Hepatic stellate cell (primary cell): ENCODE measurements at places on chromosomes 3 and 15.

DNA sequence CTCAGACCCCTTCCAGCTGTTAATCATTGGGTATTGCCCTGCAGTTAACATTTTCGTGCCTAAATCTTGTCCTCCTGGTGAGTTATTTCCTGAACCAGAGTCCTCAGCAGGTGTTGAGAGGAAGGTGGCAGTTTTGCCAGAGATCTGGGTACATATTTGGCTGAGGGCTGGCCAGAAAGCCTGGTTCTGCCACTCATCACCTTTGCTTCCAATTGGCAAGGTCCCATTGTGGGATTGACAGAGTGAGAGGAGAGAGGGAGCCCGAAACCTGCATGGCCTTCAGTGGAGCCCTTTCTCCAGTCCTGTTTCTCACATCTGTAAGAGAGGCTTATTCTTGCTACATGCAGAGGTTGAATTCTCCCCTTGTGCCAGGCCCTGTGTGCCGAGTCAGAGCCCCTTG lies 8.9 kb upstream of the TKT start:
- DNase-seq: no peak

- DNase-seq: no peak
Measured at GRCh38 chr3:111454551-111454950, 87.4 kb upstream of the CD96 start.

GRCh38 chr3:188553569-188553968 lies 399.6 kb downstream of the LPP start:
- DNase-seq: no peak

DNA sequence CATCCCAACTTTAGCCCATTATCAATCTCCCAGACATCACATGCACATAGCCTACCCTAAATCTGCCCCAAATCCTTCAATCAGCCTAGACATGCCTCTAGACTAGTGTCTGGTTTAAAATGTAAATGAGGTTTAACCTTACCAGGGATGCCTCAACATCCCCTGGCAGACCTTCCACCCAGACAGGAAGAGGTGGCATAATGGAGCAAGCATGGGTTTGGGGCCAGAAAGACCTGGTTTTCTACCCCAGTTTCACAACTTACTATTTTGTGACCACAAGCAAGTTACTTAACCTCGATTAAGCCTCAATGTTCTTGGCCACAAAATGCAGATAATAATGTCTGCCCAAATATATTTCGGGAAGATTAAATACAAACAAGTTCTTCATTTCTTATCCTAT lies 28.3 kb upstream of the THBS1 start:
- DNase-seq: no peak

- DNase-seq: peak; percentile 47
Measured at GRCh38 chr3:10981961-10982360, 10.6 kb upstream of the SLC6A1 start.

DNA sequence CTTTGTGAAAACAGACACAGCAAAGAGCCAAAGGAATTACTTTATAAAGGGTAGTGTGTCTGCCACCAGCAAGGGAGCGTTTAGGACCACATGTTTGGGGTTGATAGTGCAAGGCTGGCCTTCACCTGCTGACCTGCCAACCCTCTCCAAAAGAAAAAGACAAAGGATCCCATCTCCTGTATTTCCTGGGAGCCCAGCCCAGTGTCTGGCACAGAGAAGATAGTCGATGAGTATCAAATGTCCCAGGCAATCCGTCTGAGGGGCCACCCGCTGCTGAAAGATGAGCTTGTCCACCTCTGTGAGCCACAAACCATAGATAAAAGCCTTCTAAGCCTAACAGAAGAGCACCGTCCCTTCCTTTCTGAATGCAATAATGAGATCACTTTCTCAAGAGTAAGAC lies 154.8 kb upstream of the CTNNB1 start:
- no peak for DNase-seq

DNA sequence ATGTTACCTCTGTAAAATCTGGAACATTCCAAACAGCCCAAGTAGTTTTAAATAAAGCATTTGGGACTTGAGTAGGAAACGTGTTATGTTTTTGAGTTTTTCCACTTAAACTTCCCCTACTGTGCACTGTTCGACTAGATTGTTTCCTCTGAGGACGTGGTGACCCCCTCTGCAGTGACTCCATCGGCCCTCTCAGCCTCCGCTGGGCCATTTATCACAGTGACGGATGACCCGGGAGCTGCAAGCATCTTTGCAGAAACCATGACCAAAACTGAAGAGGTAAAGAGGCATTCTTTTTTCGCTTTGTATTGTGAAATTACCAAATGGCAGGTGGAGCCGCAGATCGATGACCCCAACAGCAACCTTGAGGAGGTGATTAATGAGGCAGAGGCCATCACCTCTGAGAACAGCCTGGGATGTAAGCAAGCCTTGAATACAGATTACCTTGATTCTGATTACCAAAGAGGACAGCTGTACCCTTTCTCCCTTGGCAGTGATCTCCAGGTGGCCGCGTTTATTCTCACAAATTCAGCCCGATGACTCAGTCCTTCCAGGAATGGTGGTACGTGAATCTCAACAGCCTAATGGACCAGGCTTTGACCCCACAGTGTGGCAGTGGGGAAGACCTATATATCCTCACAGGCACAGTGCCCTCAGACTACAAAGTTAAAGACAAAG lies 79.1 kb upstream of the FAN1 start:
- DNase-seq: no peak

DNA sequence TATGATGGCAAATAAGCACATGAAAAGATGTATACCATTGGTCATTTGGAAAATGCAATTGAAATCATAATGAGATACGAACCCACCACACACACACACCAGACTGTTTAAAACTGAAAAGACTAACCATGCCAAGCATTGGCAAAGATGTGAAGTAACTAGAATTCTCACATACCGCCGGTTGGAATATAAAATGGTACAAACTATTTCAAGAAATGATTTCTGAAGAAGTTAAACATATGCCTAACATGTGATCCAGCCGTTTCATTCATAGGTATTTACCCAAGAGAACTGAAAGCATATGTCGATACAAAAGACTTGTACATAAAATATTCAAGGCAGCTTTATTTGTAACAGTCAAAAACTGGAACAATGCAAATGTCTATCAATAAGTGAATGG lies 28.9 kb downstream of the HES1 start:
- no peak for DNase-seq

DNA sequence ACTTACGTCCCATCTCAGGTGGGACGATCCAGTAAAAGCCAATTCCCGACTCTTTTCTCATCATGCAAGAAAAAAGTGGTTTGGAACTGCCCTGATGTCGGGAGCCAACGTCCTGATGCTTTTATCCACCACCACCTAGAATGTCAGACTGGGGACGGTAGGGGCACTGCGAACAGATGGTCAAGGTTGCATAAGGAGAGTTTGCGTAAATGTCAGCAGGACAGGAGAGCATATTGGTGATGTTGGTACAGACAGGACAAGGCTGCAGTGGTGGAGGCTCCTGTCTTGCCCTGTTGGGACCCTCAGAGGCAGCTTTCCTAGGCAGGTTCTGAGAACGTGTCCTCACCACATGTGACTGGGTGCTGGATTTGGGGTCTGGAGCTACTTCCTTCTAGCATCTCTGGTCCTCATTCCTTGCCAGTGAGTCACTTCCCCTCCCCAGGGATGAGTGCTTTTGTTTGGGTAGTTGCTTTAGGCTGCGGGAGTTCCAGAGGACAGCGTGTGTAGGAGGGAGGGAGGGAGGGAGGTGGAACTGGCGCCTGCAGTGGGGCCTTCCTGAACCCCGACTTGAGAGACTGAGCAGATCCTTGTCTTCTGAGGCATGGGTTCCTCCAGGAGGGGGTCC lies 21.0 kb downstream of the THSD4 start:
- DNase-seq: peak; percentile 81

DNA sequence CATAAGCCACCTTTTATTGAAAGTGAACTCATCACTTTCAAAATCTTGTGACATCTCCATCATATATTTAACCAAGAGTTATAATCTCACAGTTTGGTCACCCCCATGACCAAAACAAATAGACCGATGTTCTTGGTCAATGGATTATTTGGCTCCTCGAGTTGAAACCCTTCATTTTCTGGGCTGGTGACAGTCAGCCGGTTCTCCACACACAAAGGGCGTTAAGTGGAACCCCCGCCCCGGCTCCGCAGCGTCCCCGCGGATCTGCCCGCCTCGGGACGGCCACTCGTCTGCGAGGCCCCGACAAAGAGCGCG lies 772 bp downstream of the TSPAN3 start:
- no peak for DNase-seq

DNA sequence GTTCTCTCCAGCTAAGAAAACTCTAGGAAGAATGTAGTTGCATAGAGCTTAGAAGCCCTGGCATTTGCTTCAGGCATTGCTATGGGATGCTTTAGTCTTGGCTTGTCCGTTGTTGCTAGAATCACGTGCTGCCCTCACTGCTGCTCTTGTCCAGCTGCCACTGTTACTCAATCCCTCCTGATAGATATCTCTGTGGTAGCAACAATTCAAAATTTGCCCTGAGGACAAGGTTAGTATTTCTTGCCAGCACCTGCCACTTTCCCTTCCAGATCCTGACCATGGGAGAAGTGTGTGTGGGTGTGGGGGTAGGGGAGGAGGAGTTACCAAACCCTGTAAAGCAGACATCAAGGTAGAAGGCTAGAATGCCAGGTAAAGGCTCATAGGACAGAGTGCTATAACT lies 113.8 kb downstream of the PPM1L start:
- no peak for DNase-seq

DNA sequence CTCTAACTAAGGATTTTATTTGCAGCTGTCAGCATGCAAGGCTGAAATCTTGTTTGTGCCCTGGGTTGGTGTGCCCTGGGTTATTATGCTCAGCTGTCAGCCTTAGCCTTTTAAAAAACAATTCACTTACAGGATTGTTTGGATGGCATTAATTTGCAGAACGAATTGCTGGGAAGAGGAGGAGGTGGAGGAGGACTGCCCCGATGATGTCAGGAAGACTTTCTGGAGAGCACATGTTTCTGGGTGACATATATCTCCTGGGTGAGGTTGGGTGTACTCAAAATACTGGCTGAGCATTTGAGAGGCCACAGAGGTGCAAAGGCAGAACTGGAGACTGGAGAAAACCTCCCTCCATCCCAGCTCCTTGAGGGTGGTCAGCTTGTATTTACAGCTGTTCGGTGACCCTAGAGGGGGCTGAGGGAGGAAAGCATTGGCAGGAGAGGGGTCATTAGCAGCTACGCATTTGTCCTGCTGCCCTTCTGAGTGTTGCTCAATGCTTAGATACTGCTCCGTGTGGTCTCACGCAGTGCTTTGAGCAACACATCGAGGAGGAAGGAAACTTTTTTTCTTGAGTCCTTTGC lies 59.8 kb upstream of the PSMD6 start:
- DNase-seq: no peak

- no peak for DNase-seq
Measured at GRCh38 chr15:56425276-56425675, 39.7 kb downstream of the MNS1 start.

DNA sequence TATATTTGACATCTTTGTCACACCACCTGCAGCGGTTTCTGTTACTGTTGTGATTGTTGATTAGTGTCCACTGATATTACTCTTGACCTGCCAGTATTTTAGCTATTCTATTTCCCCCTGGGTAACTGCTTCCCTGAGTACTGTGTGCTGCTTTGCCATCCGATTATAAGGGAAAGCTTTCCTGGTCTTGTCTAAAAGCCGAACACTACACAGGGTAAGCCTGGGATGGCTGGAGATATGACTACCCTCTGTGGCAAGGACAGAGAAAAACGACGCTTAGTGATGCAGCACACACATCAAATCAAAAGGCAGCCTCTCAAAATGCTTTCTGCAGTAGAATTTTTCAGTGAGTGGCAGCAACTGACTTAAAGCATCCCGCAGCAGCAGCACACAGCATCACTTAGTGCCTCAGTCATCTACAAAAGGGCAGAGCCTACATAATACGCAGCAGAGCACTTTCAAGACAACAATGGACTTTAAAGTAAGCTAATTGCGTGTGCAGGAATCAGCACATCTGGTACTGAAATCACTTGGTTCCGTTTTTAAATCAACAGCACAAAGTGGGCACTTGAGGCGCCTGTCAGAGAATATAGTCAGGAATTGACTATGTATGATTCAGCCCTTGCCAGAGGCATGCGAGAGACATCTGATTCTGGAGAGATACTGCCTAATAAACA lies 656.3 kb upstream of the TGFBR2 start:
- no peak for DNase-seq
